ENCODE measurements at places on chromosomes 3 and 15.

DNA sequence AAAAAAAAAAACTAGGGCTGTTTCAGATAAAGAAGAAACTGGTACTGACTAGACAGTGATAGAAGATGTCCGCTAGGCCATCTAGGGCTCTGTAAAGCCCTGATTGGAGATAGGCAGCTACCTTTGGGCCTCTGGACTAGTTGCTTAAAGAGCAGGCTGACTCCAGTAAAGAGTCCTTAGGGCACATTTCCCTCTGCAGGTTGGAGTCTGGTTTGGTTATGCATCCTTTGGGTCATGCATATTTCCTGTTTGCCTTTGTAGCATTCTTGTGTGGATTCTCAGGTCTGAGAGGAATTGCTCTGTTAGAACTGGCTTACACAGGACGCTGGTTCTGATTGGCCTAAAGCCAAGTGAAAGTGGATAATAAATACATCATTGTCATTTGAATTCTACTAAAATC lies 165.5 kb upstream of the LRRN1 start:
- DNase-seq: no peak

DNA sequence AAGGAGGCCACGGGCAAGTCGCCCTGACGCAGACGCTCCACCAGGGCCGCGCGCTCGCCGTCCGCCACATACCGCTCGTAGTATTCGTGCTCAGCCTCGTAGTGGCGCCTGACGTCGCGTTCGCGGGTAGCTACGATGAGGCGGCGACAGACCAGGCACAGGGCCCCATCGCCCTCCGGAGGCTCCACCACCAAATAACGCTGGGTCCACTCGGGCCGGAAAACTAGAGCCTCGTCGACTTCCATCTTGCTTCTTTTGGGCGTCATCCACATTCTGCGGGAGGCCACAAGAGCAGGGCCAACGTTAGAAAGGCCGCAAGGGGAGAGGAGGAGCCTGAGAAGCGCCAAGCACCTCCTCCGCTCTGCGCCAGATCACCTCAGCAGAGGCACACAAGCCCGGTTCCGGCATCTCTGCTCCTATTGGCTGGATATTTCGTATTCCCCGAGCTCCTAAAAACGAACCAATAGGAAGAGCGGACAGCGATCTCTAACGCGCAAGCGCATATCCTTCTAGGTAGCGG lies at the start of gene EPM2AIP1:
EPM2AIP1 (minus strand) TSS at position 326 of the 520 bp plus-strand sequence; CDS start at position 272, 54 bp downstream.
- no peak for DNase-seq

- no peak for DNase-seq
Measured at GRCh38 chr3:52432225-52432624, 12.7 kb downstream of the SEMA3G start.

DNA sequence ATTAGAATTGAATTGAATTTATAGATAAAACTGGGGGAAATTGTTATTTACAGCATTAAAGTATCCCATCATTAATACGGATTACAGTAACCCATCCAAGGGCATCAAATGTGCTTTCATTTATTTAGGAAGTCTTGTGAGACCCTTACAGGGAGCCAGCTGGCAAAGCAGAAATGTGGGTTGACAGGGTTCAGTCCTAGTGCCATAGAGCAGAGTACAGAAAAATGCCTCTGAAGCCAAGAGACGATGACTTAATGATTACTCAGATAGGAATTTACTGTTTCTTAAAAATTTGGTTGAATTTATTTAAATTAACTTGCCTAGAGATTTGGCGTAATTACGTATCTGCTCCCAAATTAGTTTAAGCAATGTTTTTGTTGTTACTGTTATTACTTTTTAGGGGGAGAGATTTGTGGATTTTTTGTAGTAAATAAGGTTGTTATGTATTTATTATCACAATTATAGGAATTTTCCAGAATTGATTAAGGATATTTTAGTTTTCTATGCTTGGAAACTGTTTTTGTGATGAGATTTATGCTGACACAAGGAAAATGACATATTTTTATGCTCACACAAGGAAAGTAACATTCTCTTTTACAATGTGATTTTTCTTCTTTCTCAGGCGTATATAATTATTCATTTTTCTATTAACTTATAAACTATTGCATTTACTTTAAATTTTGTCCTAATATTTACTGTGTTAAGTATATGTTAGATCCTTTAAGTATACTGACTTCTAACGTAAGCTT lies 152.0 kb downstream of the EPHA6 start:
- DNase-seq: no peak

DNA sequence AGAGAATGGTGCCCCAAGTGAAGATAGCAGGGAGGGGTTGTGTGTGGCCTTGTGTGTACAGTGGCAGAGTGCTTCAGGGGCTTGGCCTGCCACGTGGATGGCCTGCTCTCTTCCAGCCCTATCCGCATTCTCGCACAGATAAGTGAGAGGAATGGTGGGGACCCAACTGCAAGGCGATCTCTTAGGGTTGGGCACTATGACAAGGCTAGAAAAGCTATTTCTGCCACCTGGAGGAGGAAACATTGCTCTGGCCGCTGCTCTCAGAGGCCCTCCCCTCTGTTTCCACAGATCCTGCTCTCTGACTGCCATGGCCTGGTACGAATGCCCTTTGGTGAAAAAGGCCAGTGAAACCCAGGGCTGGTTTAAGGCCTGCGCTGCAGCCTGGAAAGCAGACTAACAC lies 20.6 kb downstream of the EEFSEC start:
- no peak for DNase-seq

DNA sequence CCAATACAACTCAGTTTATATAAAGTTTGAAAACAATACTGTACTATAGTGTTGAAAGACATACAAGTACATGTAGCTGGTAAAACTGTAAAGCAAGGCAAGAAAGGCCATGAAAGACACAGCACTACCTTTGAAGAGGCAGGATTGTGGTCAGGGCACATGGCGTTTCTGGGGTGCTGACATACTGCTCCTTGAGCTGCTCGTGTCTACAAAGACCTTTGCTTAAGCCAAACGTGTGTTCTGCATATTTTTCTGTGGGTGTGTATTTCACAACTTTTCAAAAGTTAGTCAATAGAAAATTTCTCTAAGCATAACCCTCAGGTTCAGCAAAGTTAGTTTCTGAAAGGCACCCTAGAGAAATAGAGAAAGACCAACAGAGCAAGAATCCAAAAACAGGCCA lies 14.1 kb upstream of the TOPAZ1 start:
- no peak for DNase-seq

DNA sequence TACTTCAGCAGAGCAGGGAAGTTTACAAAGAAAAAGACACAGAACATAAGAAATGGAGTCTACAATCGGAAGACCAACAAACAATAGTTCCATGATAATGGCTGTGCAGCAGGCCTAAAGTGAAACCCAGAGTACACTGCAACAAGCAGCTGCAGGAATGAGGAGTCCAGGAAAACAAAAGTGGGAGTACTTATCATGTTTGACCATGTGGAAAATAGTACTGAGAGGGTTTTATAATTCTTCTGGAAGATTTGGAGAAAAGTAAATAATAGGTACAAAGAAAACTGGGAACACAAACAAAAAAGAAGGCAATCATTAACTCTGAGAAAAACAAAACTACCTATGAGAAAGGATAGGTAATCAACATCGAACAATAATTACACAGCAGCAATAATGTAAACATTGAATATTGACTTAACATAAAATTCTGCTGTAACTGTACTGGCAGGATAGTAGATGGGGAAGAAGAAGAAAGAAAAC lies 87.5 kb downstream of the NEK10 start:
- no peak for DNase-seq

GRCh38 chr3:161600173-161600572 lies 103.6 kb downstream of the OTOL1 start:
- no peak for DNase-seq

DNA sequence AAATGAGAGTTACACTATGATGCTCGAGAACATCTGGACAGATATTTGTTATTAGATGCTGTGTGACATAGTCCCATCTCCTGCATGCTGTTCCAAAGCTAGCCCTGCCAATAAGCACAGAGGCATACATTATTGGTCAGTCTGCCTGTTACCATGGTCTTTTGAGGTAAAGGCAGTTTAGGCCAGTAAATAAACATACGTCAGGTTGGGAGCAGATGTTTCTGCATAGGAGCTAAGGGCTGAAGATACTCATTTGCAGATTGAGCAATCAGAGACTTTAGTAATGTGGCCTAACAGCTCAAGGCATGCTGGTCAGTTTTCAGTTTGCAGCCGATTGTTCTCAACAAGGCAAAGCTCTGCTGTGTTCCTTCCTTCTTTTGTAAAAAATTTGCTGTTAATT lies 192.9 kb downstream of the ADAMTSL3 start:
- no peak for DNase-seq

DNA sequence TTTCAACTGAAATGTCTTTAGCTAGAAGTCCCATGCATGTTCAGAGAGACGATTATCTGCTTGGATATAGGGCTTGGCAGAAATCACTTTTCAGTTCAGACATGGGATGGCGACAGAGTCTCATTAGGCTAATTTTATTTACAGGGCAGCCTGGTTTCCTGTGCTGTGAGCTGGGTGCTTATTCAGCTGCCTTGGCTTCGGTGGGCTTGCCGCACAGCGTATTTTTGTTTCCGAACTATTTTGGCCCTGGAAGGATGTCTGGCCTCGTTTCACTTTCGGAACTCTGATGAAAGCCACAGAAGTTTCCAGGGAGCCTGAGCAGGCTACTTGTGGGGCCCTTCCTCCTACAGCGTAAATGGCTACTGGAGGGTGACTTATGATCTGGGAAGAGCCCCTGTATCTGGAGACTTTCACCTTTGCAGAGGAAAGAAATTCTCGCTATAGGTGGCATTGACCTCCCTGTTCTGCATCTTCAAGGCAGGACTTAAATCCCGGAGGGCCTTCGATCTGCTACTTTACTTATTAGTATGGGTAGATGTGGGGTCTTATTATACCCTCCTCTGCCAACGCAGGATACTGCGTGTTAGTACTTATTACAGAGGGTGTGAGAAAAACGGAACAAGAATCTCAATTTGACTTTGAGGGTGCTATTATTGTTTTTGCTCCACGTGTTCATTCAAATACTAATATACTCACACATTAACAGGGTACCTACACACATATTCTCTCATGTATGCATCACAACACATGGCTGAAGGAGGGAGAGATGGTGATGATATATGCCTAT lies 364.0 kb upstream of the RBMS3 start:
- DNase-seq: no peak

DNA sequence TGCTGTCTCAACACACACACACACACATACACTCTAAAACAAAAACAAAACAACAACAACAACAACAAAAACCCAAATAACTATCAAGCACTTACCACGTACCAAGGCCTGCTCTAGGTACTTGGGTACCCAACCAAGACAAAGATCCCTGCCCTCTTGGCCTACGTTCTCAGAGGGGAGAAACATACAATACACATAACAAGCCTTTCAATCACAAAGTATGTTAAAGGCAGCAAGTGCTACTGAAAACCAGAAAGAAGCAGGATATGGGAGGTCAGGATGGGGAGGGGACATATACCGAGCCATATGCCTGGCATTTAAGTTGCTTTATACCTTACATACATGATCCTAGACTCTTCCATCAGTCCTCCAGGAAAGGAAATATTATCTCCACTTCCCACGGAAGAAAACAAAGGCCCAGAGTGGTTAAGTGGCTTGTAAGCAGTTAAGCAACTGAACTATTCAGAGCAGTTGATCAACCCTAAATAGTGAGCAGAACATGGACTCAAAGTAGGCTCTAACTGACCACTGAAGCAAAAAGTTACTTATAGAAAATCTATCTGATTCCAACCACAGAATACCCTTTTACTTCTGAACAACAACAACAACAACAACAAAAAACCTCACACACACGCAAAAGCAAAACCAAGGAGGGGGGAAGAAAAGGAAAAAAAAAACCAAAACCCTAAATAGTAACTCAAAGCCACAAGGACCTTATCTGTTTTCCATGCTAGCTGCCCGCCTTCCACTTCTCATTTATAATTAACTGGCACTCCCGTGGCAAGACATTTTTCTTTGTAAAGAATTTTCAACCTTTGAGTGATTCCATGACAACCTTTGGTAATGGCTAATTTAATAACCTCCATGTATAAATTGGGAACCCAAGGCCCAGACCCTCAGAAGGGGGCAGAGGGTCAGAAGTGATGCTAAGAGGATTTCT lies 21.0 kb downstream of the PRICKLE2 start:
- no peak for DNase-seq

DNA sequence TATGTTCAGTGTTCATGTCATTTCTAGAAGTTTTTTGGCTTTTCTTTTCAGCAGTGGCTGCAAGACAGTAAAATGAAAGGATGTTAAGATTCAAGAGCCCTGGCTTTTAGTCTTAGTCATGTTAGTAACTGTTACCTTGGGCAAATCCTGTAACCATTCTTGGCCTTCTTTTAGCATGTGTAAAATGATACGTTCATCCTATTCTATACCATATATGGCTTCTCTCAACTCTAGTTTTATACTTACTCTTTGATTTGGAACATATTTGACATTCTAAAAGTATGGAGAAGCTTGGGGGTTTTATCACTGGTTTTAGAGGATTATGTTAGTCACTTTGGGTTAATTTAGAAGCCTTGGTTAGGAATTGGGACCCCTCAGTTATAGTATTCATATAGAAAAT lies 20.1 kb downstream of the GTF2E1 start:
- no peak for DNase-seq
